Upper lobe of left lung (tissue), 6 donors: ENCODE measurements at places on chromosomes 16 and 17. TPM values are rescaled to one million over a fixed set of nuclear protein-coding genes. Genes with fewer than 3 reads are reported as not detected.

The LGALS9C gene
- 0.34 TPM for total RNA-seq

- H3K36me3 ChIP-seq = no peaks in the 10 kb centered on the region
- H3K4me3 ChIP-seq = no peak overlapping the region
- no peaks in the 10 kb centered on the region for H3K27me3 ChIP-seq
- no peak overlapping the region for H3K27ac ChIP-seq
- no peaks in the 10 kb centered on the region for H3K4me1 ChIP-seq
Measured at GRCh38 chr17:40800381-40800780, 622 bp upstream of the KRT28 start.

DNA sequence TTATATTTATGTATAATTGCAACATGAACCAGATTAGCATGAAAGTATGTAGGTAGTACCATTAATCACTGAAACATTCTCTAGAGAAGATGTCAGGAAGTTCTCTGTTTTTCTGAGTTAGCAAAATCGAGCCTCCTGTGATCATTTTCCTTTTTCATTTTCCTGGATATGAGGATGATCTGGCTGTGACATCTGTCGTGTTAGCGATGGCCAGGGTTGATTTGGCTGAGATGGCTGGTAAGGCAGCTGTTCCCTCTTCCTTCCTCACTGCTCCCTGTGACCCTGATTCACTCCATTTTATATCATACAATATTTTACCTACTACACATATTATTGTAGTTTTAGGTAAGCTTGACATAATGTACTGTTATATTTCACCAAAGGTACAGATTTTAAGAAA, 10.3 kb downstream of the CNTNAP4 start:
- no peak overlapping the region for H3K27ac ChIP-seq
- no peaks in the 10 kb centered on the region for H3K36me3 ChIP-seq

The CCL7 gene
- not detected for total RNA-seq

DNA sequence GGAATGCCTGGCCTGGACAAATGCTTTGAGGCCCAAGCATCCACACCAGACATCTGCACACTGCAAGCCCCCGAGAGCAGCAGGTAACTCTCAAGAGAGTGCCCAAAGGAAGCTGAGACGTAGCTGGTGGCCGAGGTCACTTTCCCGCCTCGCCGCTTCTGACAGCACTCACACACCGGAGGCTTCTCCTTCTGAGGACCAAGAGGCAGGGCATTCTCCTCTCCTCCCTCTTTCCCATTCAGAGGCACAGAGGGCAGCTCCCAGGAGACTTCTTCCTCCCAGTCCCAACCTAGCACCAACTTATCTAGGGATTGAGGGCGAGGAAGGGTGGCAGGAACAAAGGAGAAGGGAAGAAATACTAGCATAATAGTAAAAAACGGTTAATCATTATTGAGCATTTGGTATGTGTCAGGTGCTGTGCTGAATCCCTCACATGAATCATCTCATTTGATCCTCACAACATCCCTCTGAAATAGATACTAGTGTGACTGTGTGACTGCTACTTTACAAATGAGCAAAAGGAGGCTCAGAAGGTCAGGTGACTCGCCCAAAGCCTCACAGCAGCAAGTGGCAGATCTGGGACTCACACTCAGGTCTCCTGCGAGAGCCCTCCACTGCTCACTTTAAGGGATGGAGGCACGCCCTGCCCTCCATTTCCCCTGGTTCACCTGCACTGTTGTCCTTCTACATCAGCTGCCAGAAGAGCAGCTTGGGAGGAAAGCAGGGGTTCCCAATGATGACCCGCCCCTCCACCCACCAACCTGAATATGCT, 41.8 kb downstream of the MYO18A start:
- H3K27me3 ChIP-seq = no peaks in the 10 kb centered on the region
- H3K4me1 ChIP-seq = peaks cover 38% of the 10 kb centered on the region
- peak overlapping the region; percentile 86 for H3K27ac ChIP-seq
- H3K36me3 ChIP-seq = no peaks in the 10 kb centered on the region
